Brain (organoid and tissue), 16 donors: ENCODE measurements at places on chromosomes 5 and 9.

DNA sequence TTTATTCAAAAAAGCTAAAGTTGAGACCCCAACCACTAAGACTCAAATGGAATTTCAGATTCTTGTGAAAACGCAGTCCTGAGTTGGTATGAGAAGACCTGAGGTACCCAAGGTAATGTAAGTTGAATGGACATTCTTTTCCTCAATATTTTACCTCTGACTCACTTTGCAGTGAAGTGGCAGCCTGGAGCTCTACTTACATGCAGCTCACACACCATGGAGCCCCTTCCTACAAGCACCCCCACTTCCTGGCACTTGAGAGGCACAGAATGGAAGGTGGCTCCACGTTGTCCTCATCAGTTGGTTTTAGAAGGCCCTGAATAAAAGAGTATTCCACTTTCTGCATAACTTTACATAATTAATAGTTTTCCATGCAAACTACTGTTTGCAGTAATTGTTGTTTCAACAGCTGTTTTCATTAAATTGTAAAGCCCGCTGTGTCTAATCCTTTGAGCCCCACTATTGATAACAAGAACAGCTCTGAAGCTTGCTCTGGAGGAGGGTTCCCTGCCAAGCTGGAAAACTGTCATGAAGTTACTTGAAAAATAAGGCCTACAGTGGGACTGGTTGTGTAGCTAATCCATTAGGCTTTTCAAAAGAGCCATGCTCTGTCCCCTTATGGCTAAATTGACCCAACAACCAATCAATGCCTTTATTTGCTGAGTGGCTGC, 102.2 kb upstream of the SPATA31D4 start:
- DNase-seq = no peak

DNA sequence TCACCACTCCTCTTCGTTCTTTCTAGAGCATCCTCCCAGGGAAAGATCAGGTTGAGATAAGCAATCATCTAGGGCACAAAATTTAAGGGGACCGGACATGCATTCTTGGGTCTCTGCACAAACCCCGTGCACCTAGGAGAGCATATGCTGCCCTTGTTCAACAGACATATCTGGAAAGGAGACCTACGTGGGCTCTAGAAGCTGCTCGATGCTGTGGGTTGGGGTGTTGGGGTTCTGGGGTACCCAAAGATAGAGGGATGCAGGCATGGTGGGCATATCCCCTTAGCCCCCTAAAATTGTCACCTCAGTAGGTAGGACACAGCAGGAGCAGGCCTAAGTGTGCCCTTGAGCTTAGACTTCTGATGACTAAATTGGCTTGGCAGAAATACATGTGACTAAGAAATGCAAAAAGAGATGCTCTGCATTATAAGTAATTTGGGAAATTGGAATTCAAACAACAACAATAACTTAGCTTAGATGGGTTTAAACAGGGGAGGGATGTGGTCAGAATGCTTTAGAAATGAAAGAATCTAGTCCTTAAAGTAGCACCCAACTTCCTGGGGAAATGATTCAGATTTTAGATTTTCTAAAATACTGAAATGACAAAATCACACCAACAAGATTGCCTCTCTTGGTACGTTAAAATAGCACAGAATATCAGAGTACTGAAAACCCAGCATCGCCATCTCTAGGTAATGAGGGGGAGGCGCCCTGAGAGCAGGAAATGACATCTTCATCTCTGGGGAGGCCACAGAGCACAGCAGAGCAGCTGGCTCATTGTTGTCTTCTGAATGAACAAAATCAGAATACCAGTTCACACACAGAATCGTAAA, 172.3 kb downstream of the GNA14 start:
- DNase-seq = peak; percentile 28

GRCh38 chr9:126703002-126703865, 89.5 kb downstream of the LMX1B start:
- no peak for DNase-seq

DNA sequence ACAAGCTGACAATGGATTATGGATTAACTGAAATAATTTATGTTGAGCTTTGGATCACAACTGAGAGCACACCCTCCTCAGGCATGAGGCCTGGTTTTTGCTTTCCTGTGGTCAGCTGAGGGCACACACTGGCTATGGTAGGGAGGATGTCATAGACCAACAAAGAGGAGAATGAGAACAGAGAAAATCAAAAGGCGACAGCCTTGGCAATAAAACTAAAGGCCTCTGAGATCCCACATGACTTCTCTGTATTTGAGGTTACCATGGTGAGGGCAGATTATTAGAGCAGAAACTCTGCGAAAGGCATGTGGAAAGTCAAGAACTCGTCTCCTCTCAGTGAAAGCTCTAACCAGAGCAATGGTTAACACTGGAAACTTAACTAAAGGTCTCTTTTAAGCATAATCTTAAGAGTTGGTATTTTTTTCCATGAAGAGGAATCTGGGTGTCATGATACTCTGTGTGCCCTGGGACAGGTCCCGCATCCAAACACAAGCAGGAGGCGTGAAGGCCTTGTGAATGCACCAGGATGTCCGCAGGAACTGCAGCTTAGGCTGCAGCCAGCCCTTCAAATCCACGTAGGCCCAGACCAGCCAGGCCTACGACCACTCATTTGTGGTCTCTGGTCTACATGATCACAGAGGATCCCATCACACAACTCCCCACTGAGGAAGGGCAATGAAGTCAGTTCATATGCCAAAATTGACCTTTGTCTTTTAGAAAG, 12.4 kb upstream of the MEIKIN start:
- peak; percentile 56 for DNase-seq

DNA sequence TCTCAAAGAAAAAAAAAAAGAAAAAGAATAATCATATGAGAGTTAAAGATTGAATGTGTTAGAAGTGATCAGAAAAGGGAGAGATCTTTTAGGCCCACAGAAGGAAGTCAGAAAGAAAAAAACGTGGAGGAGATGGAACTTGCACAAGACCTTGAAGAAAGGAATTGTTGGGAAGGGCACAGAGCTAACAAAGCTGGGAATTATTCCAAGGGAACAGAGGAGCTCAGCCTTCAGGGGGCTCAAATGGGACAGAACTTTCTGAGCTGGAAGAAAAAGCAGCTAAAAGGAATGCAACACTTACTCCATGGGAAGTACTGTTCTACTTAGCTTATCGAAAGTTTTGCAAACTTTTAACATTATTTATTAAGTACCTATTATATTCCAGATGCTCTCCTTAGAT, 153.4 kb upstream of the ADRA1B start:
- DNase-seq = no peak

DNA sequence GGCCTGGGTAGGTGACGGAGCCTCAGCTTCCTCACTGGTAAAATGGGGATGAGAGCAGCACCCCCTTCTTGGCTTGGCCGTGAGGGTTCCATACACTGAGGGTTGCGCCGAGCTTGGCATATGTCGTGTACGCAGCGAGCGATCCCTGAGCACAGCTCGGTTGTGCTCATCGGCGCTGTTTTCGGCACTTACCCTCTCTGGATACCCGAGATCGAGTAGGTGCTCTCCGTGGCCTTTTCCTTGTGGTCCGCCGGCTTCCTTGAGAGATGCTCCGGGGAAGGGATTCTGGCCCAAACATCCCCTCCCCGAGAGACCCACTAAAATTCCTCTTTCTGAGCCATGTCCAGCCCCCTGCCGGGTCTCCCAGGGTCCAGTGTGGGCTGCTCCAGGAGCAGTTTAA, 40.0 kb upstream of the HMCN2 start:
- no peak for DNase-seq

DNA sequence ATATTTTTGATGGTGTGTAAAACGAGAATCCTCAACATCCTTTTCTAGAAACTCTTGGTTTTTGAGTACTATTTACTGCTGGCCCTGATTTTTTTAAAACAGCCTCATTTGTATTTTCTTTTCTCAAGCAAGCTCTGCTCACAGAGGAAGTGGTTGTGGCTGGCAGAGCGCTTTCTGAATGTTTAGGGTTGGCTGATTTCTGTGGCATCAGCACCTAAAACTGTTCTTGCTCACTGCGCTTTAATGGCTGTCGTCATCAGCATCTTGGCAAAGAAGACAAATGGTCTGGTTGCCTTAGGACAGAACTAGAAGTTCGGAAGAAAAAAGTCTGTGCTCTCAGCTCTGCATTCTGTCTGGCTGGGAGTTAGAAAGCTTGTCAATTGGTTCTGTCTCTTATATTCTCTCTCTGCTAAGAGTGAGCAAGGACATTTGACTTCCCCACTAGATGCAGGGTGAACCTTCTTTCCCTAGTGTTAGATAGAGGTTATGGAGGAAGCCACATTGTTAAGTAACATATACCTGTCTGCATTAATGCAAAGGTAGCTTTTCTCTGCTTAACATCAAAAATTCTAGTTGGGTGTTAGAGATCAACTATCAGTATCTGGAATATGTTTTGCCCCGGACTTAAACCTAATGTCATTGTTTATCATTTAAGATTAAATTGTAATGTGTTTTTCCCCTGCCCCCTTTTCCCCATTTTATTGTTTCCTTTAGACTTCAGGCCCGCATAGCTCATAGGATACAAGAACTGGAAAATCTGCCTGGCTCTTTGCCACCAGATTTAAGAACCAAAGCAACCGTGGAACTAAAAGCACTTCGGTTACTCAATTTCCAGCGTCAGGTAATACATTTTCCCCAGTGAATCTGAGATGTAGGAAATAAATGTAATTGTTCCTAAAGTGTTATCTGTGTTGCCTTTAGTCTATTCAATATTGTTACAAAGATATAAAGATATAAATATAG, 39.0 kb downstream of the SMARCA2 start:
- peak; percentile 86 for DNase-seq

DNA sequence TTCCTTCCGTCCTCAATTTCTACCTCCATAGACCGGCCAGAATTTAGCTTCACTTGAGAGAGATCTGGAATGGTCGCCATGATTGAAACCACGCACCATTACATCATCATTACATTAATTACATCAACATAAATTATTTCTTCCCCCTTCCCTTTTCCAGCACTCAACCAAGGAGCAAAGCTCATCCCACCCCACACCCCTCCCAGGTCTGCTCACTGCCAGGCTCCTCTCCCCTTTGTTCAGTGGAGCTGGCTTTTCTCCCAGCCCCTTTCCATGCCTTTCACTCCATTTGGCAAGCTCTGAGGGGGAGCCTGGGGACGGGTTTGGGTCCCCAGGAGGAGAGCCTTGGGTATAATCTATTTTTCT, 8.4 kb downstream of the RACK1 start:
- no peak for DNase-seq

DNA sequence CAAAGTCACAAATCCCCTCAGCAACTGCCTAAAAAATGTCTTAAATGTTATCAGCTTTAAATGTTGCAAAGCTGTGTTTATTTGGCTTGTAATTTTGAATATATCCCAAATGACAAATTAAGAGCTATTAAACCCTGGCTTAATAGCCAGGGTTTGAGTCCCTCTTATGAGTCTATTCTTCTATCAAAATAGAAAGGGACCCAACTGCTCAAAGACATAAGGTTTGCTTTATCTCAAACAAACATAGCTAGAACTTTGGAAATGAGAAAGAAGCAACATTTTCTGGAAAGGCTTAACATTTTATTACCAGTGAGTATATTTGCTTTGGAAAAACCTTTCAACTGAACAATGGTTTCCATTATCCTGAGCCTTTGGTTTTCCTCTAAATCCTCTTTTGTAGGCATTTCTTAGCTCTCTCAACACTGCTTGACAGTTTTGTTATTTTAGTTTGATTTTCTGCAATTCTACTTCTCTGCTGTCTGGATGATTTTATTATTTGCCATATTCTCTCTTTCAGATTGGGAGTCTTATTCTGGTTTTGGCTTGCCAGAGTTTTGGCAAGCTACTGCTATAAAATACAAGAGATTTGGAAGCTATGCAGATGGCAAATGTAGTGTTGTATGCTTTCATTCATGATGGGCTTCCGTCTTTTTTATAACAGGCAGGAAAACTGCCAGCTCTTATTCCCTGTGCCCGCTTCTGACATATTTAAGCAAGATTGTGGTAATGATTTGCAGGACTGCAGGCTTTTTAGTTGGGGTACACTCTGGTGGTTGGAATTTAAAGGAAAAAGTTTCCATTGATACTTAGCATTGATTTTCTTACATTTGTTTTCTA, 734.9 kb downstream of the DTWD2 start:
- peak; percentile 42 for DNase-seq

DNA sequence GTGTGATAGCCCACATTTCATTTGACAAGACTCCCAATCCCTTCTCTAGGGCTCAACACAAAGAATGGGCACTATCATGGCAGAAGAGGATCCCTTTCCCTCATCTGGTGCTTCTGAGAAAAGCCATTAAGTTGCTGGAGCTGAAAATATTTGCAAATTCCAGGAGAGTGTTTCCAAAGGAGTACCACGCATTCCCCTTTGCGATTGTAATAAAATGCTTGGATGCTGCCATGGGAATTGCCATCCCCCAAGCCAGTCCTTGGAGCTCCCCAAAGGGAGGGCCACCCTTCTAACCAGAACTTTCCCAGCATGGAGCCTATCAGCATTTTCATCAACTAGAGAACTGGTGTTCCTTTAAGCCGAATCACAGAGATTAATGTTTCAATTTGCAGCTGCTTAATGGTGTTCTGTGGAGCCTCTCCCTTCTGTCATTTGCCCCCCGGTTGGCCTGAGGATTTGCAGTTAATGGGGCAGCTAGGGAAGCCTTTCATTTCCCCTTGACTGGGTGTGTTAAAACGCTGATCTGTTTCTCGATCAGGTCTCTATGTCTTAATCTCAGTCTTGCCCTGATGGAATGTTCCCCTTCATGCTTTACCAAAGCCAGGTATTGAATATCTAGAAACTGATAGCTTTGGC, 133.0 kb downstream of the ENC1 start:
- DNase-seq = no peak

- no peak for DNase-seq
These were observed 668.7 kb upstream of the ZNF608 start for GRCh38 chr5:125415126-125415525.

- peak; percentile 23 for DNase-seq
These were observed 246.1 kb upstream of the IRX4 start for GRCh38 chr5:2128686-2129355.

GRCh38 chr5:134525683-134526482, 413 bp downstream of the JADE2 start:
- DNase-seq = peak; percentile 91

DNA sequence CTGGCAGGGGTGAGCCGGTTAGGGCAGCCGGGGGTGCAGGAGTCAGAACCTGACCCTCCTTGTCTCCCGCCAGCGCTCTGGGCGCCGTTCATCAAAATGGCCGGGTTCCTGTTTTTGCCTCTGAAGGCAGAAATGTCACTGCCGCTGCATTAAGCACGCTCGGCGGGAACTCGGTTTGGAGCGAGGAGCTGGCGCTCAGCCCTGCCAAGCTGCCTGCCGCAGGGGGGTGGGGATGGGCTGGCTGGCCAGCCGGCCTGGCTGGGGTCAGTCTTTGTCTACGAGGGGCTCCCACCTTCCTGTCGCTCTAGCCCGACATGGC, 63.7 kb downstream of the CXXC5 start:
- DNase-seq = peak; percentile 88
